Stimulated activated CD4-positive, alpha-beta T cell treated with anti-CD3 and anti-CD28 coated beads, Interleukin-15, amount 100 ng/mL, for 1 hour (primary cell): ENCODE measurements at places on chromosomes 3 and 15.

- DNase-seq = no peak
Measured at GRCh38 chr3:21226086-21226485, 524.9 kb downstream of the ZNF385D start.

- no peak for DNase-seq
Measured at GRCh38 chr15:80852676-80853075, 73.5 kb downstream of the CEMIP start.

DNA sequence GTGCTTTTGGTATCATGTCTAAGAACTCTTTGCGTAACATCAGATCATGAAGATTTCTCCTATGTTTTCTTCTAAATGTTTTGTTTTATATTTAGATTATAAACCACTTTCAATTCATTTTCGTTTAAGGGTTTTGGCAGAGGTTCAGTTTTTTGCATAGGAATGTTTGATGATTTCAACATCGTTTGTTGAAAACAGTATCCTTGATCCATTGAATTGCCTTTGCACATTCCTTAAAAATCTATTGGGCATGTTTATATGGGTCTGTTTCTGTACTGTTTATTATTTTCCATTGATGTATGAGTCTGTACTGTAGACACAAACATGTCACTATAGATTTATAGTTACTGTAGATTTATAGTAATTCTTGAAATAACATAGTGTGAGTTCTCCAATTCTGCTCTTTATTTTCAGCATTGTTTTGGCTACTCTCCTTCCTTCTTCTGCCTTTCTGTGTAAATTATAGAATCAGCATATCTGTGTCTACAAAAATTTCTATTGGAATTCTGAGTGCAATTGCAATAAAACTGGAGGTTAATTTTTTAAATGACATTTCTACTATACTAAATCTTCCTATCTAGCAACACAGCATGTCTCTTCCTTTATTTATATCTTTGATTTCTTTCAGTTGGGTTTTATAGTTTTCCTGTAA is 374.0 kb downstream of the SV2B start:
- no peak for DNase-seq

DNA sequence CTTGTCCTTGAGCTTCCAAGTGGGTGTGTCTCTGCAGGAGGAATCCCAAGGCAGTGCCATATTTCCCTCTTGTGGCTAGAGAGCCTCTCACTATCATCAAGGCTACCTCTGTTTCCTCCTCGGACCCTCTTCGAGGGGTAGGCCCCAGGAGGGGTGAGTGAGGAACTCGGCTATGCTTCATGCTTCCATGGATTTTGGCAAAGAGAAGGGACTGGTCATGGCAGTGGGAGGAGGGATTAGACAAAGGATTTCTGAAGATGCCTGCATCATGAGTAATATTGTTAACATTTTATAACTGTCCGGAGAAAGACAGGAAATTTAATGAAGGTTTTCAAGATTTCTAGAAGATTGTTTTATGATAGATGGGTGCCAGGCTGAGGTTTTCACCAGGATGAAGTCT is 241.5 kb downstream of the CLSTN2 start:
- no peak for DNase-seq

DNA sequence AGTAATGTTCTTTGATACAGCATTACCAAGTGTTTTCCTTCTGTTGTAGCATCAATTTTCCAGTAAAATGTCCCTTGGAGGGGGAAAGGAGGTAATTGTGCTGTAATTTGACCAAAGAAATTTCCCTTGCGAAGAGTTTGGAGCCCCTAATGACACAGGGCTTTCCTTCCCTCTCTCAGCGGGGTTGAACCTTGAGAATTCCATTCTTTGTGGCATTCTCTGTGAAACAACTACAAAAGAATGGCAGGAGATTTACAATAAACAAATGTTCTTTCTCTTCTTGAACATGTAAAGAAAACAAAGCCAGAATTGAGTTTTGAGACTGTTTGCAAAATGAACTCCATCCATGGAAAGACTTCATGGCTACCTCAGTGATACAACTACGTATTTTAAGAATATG is 53.4 kb downstream of the SIDT1 start:
- no peak for DNase-seq

DNA sequence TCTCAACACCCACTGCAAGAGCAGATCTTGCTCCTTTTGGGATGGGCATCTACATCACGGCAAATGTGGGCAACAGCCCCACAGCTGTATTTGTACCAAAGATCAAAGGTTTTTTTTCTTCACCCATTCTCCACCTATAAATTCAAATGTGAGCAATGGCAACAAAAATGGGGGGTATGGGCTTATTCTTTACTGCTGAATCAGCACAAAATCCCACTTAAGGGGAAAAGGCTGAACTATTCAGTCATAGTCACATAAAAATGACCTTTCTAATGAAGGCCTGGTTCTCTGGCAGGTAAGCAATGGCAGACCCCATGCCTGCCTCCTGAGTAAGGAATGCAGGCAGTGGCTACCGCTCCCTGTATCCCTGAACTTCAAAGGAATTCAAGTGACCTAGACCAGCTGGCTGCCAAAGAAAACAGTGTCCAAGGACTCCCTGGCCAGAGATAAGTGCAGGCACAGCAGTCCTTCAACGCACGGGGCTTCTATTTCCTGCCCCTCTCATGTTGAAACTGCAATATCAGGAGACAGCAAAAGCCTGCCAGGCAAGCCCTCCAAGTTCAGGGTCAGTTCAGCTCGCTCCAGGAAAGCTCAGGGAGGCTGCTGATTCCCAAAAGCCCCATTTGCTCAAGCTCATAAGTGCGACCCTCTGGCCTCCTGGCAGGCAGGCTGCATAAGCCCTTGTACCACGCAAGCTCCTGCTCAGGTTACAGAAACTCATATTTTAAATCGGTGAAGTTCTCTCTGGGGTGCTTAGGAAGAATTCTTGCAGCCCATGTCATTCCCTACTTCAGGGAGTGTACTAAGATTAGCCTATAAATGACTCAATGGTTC is 134.1 kb downstream of the PDZRN3 start:
- no peak for DNase-seq

- DNase-seq = no peak
Measured at GRCh38 chr3:183563536-183563874, 8.0 kb upstream of the KLHL6 start.

GRCh38 chr3:123374016-123374415 is 74.9 kb downstream of the ADCY5 start:
- DNase-seq = no peak

DNA sequence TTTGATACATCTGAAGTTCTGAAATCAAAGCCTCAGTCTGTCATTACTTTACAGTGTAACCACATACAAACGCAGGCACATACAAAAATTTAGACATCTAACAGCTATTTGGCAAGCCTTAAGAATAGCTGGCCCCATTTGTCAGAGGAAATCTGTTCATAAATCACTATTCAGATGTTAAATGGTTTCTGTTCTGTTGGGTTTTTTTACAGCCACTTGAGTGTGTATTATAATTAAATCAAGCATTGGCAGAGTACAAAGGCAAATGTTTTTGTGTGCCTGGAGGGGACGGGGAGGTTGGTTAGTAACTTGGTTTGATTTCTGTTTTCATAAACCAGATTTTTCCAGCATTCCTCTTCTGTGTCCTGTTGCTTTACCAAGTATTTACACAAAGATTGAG is 24.1 kb downstream of the PIGB start:
- no peak for DNase-seq

DNA sequence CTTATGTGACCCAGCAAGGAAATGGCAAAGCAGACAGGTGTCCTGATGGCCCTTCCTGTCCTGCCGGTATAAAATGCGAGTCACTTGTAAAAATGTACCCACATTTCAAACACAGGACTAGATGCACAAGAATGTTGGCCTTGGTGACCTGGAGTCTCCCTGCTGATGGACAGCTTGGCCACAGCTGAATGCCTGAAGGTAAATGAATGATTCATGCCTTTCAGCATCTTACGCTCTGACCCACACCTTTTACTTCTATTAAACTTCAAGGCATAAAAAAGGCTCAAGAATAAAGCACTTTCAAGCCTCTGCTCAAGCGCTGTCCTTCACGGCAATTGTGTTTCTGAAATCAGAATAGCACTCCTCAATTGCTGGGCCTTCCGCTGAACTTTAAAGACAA is 228.0 kb upstream of the SLCO3A1 start:
- no peak for DNase-seq

GRCh38 chr3:94251566-94251965 is 188.7 kb downstream of the NSUN3 start:
- no peak for DNase-seq

DNA sequence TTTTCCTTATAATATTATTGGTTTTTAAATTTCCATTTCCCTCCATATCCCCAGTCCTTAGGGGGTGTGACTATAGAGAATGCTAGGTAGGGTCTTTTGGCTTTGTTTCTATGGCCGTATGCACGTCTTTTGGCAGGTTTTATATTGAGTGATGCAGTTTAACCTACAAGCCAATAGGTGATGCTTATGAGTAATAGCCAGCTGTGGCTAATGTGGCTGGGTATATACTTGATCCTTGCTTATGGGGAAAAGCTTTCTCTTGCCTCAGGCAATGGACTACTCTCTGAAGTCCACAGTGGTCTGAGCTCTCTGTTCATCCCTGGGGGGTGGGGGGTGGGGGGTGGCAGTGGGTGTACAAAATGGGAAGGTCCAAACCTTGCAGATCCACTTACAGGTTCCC is 223.9 kb downstream of the MFSD1 start:
- no peak for DNase-seq

- no peak for DNase-seq
Measured at GRCh38 chr3:166013073-166013679, 176.0 kb upstream of the BCHE start.

- DNase-seq = no peak
Measured at GRCh38 chr3:123112232-123112631, 45.4 kb downstream of the PDIA5 start.

DNA sequence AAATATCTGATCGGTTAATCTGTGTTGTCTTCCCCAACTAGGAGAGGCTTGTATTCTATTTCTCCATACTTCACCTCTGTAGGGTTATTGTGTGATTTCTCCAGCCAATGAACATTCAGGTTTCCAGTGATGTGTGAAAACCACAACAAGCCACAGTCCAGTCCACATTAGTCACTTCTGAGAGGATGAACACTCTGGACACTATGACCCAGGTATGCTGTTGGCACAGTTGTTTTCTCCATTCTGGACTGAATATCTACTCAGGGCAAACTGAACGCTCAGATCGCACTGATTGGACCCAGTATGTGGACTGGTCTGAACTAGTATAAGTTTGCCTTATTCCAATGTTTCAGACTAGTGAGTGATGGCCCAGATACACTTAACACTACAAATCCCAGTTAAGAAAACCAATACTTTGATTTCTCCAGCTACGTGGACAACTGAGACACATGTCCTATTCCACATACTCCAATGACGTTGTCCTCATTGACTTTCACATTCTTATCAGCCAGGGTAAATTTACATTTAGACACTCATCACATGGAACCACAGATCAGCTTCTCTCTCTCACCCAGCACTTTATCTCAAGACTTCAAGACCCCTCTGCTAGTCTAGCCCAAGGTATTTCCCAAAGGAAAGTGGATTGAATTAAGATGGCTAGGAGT is 587.4 kb upstream of the SGO1 start:
- DNase-seq = no peak

- no peak for DNase-seq
Measured at GRCh38 chr15:41512512-41512939, 1.1 kb downstream of the LTK start.

GRCh38 chr3:44076221-44076829 is 165.4 kb upstream of the TOPAZ1 start:
- DNase-seq = no peak

DNA sequence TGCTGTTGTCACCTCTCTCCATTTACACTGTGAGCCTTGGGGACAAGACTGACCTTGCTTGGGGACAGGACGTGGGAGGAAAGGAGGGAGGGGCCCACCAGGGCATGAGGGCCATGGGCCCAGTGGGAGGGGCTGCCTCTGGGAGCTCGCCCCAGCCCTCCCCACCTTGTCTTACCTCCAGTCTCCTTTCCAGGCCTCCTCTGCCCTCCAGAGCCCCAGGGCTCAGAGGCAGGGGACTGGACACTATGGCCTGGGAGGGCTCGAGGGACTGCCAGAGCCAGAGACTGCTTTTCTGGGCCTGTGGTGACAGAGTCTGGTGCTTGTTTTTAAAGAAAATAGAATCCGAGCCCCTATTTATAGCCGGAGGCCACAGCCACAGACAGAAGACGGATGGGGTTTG is 10.2 kb downstream of the CSPG4 start:
- DNase-seq = no peak

DNA sequence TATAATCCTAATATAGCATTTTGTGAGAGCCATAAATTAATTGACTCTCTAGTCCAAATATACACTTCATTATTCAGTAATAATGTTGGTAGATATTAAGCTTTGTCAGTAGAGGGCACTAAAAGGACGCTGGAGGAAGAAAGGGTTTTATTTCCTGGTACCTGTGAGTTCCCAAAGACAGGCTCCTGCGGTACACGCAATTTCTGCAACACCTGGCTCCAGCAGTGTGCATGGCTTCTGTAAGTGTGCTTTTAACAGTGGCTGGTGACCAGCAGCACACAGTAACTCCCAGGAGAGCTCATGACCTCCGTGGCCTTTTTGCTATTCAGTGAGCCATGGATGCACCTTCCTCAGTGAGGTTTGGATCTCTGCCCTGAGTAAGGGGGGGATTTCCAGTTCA is 338.3 kb upstream of the ZNF385D start:
- no peak for DNase-seq

- DNase-seq = peak; percentile 27
Measured at GRCh38 chr3:183178833-183179549, 16.5 kb upstream of the LAMP3 start.

DNA sequence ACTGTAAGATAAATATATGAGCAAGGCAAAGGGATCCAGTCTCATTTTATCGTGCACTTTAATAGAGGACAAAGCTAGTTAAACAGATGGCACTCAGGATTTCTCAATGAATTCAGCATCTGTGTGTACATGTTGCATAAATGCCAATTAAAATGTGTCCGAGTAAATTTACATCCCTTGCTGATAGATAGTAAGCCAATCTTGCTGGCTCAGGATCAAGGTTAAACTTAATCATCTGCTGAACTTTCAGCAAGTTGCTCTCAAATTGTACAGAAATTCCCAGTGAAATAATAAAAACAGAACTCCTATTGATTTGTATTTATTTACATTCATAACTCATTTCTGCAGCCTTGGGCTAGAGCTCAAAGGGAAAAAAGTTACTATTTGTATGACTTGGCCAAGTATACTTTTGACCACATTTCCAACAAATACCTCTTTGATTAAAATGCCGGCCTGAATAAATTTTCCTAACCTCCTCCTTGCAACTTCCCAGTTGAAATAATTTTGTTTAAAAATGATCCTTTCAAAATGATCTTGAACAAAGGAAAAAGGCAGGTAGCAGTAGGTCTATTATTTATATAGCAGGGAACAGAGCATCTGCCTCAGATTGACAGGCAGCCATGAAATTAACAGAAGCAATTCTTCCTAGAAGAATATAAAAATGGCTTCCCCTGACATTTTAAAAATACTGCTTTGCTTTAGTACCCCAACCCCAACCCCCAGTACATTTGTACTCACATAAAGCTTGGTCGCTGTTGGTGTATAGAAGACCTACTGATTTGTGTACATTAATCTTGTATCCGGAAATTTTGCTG is 1001.9 kb downstream of the ROBO1 start:
- DNase-seq = no peak

- no peak for DNase-seq
Measured at GRCh38 chr3:23602971-23603370, 202.8 kb upstream of the UBE2E1 start.
